HuH-7.5 (cell line): ENCODE measurements at places on chromosomes 1 and 21.

GRCh38 chr1:239722035-239722434 lies 335.7 kb downstream of the CHRM3 start:
- no peak for DNase-seq

- no peak for DNase-seq
Measured at GRCh38 chr1:116309090-116309870, 63.8 kb upstream of the ATP1A1 start.

GRCh38 chr1:157367870-157368269 lies 184.4 kb downstream of the FCRL5 start:
- DNase-seq = no peak

- no peak for DNase-seq
Measured at GRCh38 chr1:36918604-36919003, 115.7 kb downstream of the GRIK3 start.

GRCh38 chr1:998995-999724 lies 737 bp downstream of the HES4 start:
- peak; percentile 49 for DNase-seq

GRCh38 chr21:44815852-44816628 lies 1.8 kb downstream of the SUMO3 start:
- no peak for DNase-seq

DNA sequence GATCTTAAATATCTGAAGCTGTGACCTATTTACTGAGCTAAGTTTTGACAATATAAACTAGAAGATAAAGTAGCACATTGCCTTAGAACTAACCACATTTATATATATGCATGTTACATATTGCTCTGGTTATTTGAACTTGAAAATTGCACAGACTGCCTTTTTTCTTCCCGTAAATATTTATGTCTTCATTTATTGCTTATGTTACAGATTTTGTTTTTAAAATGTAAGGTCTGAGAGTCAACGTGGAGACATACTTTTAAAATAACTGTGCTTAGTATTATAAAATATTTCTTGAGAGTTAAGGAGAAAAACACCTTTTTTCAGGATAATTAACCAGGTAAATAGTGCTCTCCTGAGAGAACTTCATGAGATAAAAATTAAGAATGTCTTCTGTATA lies 3.1 kb downstream of the RPS6KC1 start:
- no peak for DNase-seq

DNA sequence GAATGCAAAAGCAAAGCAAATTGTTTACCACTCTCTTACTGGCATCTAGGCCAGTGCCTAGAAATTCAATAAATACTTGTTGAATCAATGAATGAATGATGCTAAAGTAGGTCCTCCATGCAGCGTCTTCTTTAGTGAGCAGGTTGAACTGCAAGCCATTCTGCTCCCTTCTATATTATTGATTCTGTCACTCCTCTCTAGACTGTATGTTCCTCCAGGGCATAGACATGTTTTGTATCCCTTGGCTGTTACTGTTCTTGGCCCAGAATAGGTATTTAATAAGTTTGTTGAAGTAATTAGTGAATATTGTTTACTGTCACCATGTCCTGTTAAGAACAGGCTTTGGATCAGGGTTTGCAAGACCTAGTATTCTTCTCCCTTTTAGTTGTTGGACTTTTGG lies 43.7 kb downstream of the OSBPL9 start:
- no peak for DNase-seq

- DNase-seq = no peak
Measured at GRCh38 chr1:228068359-228068758, 14.1 kb upstream of the ARF1 start.

DNA sequence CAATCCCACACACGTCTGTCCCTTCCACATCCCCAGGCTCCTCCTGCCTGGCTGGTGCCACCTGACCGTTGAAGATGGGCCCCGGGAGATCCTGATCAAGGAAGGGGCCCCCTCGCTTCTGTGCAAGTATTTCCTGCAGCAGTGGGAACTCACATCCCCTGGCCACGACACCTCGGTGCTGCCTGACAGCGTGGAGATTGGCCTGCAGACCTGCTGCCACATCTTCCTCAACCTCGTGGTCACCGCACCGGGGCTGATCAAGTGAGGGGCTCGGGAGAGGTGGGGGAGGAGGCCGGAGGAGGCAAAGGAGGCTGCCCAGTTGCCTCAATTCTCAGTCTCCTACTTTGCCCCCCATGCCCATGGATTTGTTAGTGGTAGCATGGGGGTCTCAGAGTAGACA lies 5.6 kb downstream of the NCDN start:
- no peak for DNase-seq

GRCh38 chr1:196209983-196210382 lies 398.3 kb downstream of the KCNT2 start:
- no peak for DNase-seq

GRCh38 chr1:215651867-215652266 lies 84.8 kb downstream of the KCTD3 start:
- no peak for DNase-seq

- no peak for DNase-seq
Measured at GRCh38 chr1:100868364-100868995, 26.2 kb downstream of the EXTL2 start.

GRCh38 chr1:43565600-43566360 lies 35.1 kb downstream of the PTPRF start:
- no peak for DNase-seq

GRCh38 chr1:165686971-165687433 lies 11.4 kb downstream of the ALDH9A1 start:
- DNase-seq = no peak

- DNase-seq = no peak
Measured at GRCh38 chr1:27648602-27649305, 13.8 kb upstream of the FGR start.

DNA sequence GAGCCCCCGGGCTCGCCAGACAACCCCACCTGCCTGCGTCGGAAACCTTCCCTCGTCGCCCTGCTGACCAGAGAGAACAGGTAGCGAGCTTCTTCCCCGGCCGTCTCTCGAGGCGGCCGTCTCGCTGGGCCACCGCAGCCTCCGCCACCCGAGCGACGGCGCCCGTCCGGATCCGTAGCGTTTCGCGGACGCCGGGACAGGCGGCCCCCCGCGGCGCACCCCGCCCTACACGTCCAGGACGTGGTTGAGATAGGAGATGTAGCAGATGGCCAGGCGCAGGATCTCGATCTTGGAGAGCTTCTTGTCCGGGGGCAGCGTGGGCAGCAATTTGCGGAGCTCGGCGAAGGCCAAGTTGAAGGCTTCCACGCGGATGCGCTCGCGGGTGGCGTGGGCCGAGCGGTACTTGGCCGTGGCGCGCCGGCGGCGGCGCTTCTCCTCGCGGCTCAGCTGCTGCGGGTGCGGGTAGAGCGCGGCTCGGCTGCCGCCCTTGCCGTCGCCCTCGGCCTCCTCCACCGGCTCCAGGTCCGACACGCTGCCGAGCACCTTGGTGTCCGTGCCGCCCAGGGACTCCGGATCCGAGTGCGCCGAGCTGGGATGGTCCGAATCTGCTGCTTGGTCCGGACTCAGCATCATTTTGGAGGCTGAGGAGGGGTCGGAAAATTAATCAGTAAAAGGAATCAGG lies 3.0 kb downstream of the NHLH2 start:
- peak; percentile 30 for DNase-seq

DNA sequence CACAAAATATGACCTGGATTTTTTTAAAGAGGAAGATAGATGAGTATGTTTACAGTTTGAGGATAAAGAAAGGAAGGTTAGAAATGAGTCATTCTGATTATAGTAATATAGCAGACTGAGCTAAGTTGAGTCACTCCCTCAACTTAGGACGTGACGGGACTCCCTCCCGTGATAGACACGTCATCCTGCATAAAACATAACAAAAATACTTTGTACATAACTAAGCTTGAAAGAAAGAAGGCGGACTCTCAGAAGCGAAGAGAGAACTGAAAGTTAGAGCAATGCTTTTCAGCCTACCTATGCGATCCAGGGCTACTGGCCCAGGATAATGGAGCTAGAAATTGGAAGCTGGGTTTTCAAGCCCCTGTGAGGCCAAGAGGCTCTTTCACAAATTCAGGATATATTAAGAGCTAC lies 53.0 kb upstream of the DESI2 start:
- no peak for DNase-seq

- DNase-seq = no peak
Measured at GRCh38 chr1:181911715-181912114, 149.8 kb downstream of the ZNF648 start.

- no peak for DNase-seq
Measured at GRCh38 chr1:236654957-236655356, 31.3 kb upstream of the ACTN2 start.

DNA sequence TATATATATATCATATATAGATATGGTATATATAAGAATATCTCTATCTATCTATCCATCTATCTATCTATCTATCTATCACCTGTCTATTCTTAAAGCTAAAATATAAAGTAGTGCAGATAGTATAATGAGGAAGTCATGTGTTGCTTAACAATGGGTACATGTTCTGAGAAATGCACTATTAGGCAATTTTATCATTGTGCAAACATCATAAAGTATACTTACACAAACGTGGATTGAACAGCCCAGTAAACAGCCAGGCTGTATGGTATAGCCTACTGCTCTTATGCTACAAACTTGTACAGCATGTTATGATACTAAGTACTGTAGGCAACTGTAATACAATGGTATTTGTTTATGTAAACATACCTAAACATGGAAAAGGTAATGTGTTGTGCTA lies 621.0 kb upstream of the NCAM2 start:
- DNase-seq = no peak

DNA sequence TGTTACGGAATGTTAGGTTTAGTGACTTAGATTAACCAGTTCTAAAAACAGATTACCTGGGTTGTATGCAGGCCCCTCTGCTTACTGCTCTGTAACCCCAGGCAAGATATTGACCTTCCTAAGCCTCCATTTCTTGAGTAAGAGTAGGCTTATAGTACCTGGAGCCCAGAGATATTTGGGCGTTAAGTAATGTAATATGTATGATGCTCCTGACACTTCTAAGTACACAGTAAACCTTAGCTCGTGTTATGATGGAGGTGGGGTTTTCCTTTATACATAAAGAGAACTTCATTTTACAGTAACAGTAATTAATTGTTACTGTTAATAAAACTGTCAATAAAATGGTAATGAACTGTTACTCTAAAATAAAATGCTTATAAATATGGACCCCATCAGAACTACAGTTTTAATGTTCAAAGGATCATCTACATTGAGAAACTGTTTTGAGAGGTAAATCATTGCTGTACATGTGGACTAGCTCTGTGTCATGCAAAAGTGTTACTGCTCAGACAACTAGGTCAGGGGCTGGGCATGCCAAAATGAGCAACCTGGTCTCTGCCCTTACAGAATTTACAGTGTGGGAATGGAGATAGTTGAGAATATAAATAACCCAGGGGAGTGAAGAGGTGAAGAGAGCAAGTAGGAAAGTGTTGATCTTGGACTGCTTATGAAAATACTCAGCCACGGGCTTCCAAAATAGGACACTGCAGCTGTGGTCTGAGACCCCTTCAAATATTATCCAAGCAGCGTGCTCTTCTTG lies 26.6 kb downstream of the LRRC8C start:
- DNase-seq = no peak

DNA sequence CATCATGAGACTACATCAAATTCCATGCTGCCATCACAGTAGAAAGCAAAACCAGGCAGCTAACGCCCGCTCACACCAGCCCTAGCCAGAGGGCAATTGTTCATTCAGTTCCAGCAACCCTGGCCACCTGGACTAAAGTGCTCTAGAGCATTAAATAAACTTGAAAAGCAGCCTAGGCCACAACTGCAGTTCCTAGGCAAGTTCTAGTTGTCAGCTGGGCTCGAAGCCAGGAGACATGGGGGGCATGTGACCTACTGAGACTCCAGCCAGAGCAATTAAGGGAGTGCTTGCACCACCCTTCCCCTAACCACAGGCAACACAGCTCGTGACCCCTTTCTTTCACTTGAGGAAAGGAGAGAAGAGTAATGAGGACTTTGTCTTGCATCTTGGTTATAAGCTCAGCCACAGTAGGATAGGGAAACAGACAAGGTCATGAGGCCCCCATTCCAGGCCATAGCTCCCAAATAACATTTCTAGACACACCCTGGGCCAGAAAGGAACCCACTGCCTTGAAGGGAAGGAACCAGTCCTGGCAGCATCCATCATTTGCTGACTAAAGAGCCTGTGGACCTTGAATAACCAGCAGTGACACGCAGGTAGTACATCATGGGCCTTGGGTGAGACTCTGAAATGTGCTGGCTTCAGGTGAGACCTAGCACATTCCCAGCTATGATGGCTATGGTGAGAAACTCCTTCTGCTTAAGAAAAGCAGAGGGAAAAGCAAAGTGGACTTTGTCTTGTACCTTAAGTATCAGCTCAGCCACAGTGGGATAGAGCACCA lies 77.0 kb downstream of the ZZZ3 start:
- DNase-seq = no peak

DNA sequence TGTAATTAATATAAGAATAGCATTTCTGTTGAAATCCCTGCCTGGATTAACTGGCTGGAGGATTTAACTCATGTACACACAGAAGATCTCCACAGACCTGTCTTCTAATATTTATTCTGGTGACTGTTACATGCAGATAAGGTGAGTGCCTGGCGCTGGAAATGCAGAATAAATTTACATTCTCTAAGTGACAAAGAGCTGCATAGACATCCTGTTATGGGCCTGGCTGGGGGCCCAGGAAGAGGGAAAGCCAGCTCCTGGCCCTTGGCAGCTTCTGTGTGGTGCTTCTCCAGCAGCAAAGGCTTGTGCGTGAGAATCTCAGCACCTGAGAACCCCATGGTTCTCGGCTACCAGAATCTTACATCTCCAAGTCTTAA lies 446.6 kb downstream of the PTPRU start:
- DNase-seq = no peak

- DNase-seq = peak; percentile 26
Measured at GRCh38 chr1:101291562-101292380, 55.0 kb downstream of the S1PR1 start.

GRCh38 chr1:88036345-88037014 lies 647.6 kb upstream of the PKN2 start:
- no peak for DNase-seq

GRCh38 chr1:27752360-27752759 lies 20.7 kb upstream of the STX12 start:
- no peak for DNase-seq

DNA sequence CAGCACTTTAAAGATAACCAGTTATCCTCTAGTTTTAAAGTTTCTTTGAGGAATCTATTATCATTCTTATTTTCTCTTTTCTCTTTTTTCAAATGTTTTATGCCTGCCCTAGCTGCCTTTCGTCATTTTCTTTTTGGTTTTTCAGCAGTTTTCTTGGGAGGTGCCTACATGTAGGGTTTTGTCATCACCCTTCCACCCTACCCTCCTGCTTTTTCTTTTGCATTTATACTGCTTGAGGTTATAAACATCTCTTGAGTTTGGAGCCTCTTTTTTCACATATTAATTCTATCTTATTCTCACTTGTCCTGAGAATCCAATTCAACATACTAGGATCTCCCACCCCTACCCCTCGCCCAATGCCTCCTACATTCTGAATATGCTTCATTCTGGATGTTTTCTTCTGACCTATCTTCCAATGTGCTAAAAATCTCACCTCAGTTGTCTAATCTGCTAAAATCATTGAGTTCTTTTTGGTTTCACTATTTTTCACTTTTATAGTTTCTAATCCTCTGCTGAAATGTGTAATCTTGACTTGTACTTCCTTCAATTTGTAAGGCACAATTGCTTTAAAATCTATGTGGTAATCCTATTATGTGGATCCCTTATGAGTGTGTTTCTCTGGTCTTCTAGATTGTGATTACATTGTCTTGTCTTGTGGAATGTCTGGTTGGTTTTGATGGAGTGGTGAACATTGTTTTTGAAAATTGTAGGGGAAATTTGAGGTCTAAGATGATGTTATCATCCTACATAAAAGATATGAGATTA lies 38.7 kb downstream of the MIA3 start:
- no peak for DNase-seq

- DNase-seq = no peak
Measured at GRCh38 chr1:111404588-111404987, 22.9 kb downstream of the OVGP1 start.

- no peak for DNase-seq
Measured at GRCh38 chr1:64798872-64799271, 54.0 kb downstream of the RAVER2 start.
